Right ventricle myocardium superior (tissue), 1 donor: ENCODE measurements at places on chromosomes 2 and 18. TPM values are rescaled to one million over a fixed set of nuclear protein-coding genes. Genes with fewer than 3 reads are reported as not detected.

GRCh38 chr2:127410871-127411652 lies 7.2 kb upstream of the PROC start:
- no peak for DNase-seq

DNA sequence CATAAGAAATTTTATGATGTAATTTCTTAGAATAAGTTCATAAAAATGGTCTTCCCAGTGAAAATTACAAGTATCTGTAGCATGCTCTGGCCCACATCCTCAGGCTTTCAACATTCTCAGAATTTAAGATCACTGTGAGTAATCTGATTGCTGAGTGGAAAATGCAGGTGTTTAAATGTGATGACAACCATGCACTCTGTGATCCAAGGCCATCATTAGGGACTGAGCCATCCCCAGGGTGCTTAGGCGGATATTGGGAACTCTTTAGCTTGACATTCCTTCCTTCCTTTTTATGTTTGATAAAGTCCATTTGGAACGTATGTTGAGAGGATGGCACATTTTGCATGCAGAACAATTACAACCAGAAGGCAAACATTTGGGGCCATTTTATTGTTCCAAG lies 95.5 kb downstream of the ARL4C start:
- no peak for DNase-seq

DNA sequence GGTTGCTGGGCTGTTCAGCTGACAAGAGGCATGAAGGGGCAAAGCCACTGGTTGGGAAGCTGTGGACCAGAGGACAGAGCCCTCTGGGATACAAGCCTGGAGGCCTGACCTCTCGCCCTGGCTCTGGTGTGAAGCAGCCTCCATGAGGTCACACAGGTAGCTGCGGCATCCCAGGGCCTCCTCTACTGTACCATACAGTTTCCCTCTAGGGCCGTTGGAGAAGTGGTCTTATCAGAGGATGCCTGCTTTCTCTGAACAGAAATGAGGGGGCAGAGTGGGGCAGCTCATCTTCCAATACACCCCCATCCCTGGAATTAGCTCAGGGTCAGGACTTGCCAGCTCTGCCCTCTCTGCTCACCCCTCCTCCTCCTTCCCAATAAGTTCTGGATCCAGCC lies 135.1 kb upstream of the SMAD2 start:
- DNase-seq, result no peak

DNA sequence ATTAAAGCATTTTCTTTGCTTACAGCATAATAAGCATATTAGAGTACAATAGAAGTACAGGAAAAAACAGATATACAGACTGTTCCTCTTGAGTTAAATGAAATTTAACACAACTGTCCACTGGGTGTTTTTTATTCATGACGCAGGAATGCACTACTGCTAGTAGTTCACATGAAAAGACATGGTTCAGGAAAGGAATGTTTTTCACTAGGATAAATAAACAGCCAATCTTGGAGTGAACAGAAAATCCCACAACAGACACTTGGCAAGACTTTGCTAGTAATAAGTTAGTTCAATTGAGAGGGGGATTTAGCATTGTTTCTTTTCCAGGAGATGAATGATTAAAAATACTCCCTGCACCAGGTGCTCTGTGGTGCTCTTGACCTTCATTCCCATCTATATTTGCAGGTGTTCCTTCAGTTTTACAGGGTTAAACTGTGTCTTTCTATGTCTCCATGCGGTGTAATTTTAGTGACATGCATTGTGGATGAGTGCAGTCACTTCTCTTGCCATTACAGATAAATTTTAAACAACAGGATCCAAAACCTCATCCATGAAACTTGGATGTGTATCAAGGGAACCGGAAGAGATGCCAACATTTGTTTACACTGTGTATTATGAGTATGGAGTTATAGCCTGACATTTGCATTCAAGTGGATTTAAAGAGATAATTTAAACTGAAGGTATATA lies 796.6 kb downstream of the DSC3 start:
- no peak for DNase-seq

GRCh38 chr18:51603111-51603510 lies 405.6 kb upstream of the MEX3C start:
- no peak for DNase-seq

The FZD7 gene
- 25.3 TPM for total RNA-seq

- DNase-seq, result no peak
Measured at GRCh38 chr2:62329797-62330196, 133.9 kb downstream of the B3GNT2 start.

DNA sequence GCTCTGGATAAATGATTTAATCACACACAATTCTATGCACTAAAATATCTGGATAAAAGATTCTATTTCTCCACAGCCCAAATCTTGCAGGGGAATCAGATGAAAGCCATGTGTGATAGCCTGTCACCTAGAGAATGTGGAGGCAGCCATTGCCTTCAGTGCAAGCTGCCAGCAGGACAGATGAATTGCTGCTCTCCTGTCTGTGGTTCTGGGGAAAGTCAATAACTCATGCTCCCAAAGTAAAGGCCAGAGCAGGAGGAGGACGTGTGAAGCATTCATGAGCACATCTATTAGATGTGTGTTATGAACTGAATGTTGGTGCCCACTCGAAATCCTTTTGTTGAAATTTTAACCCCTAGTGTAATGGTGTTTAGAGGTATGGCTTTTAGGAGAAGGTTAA lies 195.1 kb downstream of the RDH14 start:
- no peak for DNase-seq

GRCh38 chr18:13235421-13235831 lies 16.9 kb downstream of the LDLRAD4 start:
- no peak for DNase-seq

- no peak for DNase-seq
Measured at GRCh38 chr2:122340246-122340645, 584.8 kb downstream of the TSN start.

DNA sequence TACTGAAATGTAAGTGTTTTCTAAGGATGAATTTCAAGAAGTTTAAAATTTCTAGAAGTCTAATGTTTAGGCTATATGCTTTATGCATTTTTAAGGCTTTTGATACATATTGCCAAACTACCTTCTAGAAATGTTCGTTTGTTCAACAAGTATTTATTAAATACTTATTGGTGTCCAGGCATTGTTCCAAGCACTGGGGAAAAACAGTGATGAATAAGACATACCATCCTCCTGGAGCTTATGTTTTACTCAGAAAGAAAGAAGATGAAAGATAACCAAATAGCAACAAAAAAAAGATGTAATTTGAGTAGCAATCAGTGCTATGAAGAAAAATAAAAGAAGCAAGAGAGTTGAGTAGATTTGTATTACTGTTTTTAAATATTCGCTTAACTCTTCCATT lies 692.9 kb downstream of the SLC4A3 start:
- DNase-seq, result no peak

The CNGA3 gene
- total RNA-seq, result not detected

The PDE6D gene
- total RNA-seq, result 14.7 TPM

The HJURP gene
- 0.40 TPM for total RNA-seq

The USP34 gene
- total RNA-seq, result 43.5 TPM

GRCh38 chr18:9066817-9067306 lies 35.6 kb upstream of the NDUFV2 start:
- DNase-seq, result no peak

DNA sequence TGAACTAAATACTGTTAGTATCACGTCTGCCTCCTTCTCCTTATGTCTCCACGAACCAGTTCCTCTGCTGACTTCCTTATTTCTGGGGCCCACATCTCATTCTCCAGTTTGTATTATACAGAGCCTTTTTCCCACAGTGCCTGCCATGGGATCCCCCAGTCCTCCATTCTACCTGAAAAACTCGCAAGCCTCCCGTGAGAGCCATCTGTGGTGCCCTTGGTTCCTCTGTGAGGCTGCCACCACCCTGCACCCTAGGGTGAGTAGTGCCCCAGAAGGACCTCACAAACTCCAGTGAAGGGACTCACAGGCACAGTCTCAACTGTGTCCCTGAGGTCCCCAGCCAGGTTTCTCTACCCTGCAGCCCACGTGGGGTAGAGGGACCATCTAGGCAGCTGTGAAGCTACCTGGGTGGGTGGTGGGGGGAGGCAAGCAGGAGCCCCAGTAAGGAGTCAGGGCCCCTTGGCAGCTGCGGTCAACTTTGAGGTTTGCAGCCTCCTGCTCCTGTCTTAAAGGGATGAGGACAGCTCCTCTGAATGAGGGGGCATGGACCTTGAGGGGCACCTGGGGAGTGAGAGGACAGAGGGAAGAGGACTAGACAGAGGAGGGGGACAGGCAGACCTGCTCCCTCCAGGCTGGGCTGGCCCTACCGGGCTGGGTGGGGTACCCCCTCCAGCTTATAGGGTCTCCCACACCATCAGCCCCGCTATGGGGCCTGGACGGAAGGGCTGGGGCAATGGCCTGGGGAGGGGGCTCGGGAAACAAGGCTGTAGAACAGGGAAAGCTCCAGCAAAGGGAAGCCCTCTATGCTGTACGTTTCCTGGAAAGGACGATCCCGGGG lies 1.0 kb downstream of the PSTPIP2 start:
- DNase-seq, result peak; percentile 40

GRCh38 chr2:230205034-230205433 lies 14.8 kb downstream of the SP110 start:
- DNase-seq, result no peak
